ENCODE measurements at places on chromosomes 5 and 9. TPM values are rescaled to one million over a fixed set of nuclear protein-coding genes. Genes with fewer than 3 reads are reported as not detected.

The MYOT gene
- total RNA-seq: not detected

The CORO2A gene
- total RNA-seq: 11.7 TPM

The ZNF454 gene
- not detected for total RNA-seq

The PCDHGA8 gene
- 0.09 TPM for total RNA-seq

The SPATA6L gene
- 0.72 TPM for total RNA-seq

The NR2F1-AS1 gene
- not detected for total RNA-seq

The SOHLH1 gene
- not detected for total RNA-seq

The RUSC2 gene
- total RNA-seq: 2.3 TPM

The SLC6A7 gene
- not detected for total RNA-seq

The GRIN3A gene
- not detected for total RNA-seq

The IL12B gene
- total RNA-seq: not detected

The RANBP3L gene
- not detected for total RNA-seq

The GLRX gene
- 72.9 TPM for total RNA-seq

DNA sequence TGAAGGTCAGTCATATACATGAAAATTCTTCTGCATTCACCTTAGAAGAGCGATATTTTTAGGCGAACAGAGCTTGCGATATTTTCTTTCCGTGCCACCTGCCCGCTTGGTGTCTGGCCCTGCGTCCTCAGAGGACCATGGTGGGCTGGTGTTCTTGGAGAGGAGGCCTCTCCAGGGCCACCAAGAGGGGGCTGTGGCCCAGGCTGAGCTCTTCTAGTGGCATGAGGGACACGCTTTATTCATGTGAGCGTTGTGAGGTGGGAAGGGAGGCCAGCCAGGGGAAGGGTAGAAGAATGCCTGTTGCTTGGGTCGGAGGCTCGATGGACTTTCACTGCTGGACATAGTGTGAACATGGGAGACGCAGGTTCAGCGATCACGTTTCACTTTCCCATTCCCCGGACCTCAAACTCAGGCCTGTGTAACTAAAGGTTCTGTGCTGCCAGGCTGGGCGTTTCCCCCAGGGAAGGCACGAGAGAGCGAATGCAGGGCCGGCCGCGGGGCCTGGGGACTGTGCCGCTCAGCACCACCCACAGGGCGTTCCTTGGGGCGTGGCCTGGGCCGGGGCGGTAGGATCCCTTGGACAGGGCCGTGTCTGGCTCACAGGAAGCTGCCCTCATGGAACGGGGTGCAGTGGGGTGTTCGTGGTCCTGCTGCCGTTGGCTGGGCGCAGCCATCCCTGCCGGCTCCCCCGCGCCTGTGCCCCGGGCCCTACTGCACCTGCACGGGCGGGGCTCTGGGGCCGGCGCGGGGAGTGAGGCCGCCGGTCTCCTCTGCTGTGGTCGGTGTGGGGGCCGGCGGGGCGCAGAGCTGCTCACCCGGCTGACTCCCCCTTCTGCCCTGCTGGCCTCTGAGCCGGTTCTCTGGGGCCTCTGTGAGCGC, 40.7 kb upstream of the CLPTM1L start:
- peak; percentile 88 for DNase-seq

DNA sequence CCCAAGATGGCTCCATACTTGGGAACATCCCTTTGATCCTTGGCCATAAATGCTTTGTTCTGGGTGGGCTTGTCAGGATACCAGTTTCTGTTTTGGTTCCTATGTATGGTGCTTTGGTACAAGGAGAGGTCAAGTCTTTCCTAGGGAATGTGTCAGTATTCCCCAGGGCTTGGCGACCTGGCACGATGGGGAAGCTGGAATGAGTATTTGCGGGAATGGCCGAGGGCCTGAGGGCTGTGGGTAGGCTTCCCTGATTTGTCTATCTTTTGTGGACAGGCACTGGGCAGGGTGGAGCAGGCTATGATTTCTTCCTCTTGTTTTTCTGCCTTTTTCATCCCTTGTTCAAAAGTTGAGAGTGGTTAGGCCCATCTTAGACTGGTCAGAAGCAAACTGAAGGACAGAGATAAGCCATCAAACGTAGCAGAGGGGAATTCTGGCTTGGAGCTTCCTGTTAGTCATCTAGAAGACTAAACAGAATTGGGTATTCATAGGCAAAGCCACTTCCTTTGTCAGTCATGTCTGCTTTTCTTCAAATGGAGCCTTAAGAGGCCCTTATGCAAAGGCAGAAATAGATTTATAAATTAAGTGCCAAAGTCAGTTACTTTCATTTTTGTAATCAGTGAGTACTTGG, 13.7 kb downstream of the DOCK2 start:
- no peak for DNase-seq

DNA sequence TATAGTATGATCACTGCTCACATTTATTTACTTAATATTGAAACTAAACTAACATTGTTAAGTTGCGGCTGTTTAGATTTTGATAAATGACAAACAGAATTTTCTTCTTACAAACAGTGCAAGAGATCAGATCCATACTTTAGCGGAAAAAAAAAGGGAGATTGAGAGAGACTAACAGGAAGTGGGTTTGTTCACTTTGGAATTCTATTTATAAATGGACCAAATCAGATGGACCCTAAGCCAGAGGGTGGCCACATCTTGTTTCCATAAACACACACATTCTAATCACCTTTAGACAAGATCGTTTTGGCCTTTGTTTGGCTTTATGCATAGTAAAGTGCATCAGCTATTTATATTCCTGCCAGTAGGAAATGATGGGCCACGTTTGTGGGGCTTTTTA, 381.4 kb upstream of the CD180 start:
- no peak for DNase-seq

- no peak for DNase-seq
Observed at GRCh38 chr5:175535796-175536195, 57.4 kb downstream of the SFXN1 start.

DNA sequence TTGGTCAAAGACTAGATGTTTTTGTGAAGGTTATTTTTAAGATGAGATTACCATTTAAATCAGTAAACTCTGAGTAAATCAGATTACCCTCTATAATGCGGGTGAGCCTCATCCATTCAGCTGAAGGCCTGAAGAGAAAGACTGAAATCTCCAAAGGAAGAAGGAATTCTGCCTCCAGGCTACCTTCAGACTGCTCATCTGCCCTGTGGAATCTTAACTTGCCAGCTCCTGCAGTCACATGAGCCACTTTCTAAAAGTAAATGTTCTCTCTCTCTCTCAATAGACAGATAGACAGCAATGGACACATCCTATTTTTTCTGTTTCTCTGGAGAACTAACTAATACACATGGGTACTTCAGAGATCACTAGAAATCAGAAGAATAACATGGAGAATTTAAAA, 182.8 kb downstream of the CFAP90 start:
- no peak for DNase-seq

- DNase-seq: no peak
Observed at GRCh38 chr5:104345222-104346016, 782.8 kb upstream of the NUDT12 start.

DNA sequence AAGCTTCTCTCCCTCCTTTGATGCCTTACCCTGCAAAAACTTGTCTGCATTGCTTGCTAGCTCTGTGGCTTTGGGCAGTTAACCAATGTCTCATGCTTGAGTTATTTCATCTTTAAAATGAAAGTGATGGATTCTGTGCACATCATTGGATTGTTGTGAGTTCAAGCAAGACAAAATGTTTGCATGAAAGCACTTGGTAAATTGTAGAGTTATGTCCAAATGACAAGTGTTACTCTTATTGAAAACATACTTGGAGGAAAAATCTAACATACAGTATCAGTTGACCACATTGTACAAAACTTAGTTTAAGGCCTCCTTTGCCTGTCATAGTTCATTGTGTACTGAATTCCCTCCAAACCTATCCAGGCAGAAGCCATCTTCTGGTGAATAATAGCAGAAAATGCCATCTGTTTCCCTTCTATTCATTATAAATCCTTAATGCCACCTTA, 30.0 kb downstream of the TGFBR1 start:
- DNase-seq: no peak

- DNase-seq: no peak
Observed at GRCh38 chr5:168020542-168021294, 270.7 kb upstream of the WWC1 start.

DNA sequence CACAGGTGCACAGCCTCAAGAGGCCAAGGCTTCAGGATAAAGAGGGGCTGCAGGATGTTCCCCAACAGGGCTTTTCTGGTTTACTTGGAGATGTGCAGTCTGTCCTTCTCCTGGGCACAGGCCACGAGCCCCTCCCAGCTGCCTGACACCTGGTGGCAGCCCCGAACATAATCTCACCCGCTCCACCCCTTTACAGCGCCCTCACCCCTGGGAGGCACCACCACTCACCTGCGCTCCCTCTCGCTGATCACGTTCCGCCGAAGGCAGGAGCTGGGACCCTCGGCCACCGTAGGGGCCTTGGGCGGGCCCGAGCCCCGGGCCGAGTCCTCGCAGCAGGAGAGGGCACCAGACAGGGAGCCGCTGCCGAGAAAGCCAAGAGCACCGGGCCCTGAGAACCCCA, 514 bp downstream of the SOHLH1 start:
- no peak for DNase-seq

DNA sequence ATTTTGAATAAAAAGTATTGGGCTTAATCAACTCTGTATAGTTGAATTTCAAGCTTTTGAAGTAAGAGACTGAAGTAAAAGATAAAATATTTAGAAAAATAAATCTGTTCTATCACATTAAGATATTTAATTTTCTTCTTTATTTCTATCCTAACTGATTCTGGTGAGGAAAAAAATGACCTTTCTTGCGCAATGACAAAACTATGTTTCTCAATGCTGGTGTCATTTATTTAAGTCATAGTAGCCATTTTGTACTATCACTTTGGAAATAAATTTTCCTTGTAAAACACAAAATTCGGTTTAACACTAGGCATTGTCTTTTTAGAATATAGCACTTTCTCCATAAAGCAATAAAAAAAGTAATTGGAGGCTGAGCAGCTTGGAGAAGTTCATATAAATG, 728.0 kb downstream of the CDH9 start:
- no peak for DNase-seq

- no peak for DNase-seq
Observed at GRCh38 chr5:165015126-165015525, 1509.7 kb downstream of the MAT2B start.

DNA sequence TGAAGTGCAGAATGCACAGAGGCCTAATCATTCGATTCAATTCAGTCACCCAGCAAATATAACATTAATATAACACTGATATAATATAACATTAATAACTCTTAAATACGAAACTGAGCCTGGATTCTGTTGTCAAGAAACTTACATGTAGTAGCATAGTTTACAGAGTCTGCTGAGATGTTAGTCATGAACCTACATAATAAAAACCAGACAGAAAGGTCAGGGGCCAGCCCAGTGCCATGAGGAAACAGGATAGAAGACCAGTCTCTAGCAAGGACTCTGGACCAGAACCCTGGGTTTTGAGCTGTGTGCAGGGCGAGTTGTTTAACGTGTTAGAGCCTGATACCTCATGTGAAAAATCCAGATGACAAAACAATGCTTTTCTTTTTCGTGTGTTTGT, 234.7 kb downstream of the NR2F1-AS1 start:
- DNase-seq: no peak

GRCh38 chr5:17132444-17133083, 84.9 kb upstream of the BASP1 start:
- DNase-seq: no peak

DNA sequence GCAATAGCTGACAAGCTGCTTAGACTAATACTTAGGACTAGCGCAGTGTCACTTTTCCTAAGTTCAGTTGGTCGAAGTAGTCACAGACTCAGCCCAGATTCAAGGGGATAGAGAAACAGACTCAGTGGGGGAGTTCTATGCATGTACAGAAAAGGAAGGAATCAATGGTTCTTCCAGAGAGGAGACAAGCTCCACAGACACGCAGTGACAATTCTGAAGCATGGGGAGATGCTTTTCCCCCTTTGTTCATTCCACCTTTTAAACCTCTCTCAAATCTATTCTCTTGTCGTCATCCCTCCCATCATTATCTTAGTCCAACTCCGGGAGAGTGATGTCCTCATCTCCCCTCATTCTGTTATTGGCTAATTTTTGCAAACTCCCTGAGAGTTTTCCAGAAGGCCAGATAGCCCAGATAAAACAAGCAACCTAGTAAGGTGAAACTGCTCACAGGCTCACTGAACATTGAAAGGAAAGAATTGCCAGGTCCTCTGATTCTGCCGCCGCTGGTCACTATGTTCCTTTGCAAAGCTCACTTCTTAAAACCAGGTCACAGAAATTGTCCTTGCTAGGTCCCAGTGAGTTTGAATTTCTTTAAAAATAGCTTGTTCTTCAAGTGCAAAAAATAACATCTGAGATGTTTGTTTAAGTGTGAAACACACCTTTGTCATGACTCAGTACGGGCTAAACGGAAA, 13.4 kb upstream of the STRBP start:
- no peak for DNase-seq

- no peak for DNase-seq
Observed at GRCh38 chr5:133869519-133870335, 98.7 kb downstream of the C5orf15 start.

DNA sequence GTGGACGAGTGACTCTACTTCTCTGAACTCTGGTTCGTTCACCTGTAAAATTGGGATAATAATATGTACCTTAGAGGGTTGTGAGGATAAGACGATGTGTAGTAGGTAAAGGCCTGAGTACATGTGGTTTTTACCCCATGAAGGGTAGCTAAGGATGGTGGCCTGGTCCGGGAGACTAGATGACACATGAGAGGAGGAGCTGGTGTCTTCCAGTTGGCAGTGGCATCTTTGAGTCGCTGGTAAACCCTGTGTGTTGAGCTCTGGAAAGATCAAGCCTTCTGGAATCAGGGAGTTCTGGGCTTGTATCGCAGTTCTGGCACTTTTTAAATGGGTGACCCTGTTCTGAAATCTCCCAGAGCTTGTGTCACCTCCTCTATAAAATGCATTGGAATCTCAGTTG, 166.4 kb upstream of the ZNF618 start:
- DNase-seq: no peak

- no peak for DNase-seq
Observed at GRCh38 chr5:77641963-77642737, 3.6 kb upstream of the OTP start.

DNA sequence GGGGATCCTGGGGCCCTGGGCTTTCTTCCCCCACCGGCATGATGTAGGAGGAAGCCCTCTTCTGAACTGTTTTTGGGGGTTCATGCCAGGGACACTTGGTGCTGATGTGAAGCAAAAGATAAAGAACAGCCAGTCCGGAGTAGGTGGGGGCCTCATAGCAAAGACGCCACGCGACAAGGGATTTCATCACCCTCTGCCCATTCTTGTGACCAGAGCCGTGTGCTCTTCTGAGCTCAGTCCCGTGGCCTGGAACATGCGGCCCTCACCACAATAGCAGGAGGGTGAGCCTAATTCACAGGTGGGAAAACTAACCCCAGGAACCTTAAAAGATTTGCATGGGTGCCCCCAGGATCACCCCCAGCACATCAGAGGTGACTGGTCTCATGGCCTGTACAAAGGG, 225.9 kb downstream of the HSPA4 start:
- no peak for DNase-seq

Data from activated naive CD8-positive, alpha-beta T cell treated with anti-CD3 and anti-CD28 coated beads, Interleukin-2, amount 10 ng/mL, durations not matched to agents 7 days and 5 days (primary cell).